ENCODE measurements at places on chromosomes 16 and 17. TPM values are rescaled to one million over a fixed set of nuclear protein-coding genes. Genes with fewer than 3 reads are reported as not detected.

- H3K4me3 ChIP-seq, result peak overlapping the region; percentile 88
- no peak for DNase-seq
- H3K27ac ChIP-seq, result peak overlapping the region; percentile 58
- H3K27me3 ChIP-seq, result no peaks in the 10 kb centered on the region
- peaks cover 24% of the 10 kb centered on the region for H3K36me3 ChIP-seq
These were observed 570 bp upstream of the NME3 start for GRCh38 chr16:1771864-1772361.

DNA sequence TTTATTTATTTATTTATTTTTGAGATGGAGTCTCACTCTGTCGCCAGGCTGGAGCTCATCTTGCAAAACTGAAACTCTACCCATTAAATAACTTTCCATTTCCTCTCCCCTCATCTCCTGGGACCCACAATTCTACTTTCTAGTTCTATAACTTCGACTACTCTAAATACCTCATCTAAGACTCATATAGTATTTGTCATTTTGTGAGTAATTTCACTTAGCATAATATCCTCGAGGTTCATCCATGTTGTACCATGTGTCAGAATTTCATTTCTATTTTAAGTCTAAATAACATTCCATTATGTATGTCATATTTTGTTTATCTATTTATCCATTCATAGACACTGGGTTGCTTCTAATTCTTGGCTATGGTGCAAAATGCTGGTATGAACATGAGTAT lies 5.1 kb upstream of the NT5M start:
- H3K27me3 ChIP-seq, result no peaks in the 10 kb centered on the region
- H3K36me3 ChIP-seq, result no peaks in the 10 kb centered on the region
- no peak for DNase-seq
- peak overlapping the region; percentile 24 for H3K27ac ChIP-seq
- H3K4me3 ChIP-seq, result no peak overlapping the region

DNA sequence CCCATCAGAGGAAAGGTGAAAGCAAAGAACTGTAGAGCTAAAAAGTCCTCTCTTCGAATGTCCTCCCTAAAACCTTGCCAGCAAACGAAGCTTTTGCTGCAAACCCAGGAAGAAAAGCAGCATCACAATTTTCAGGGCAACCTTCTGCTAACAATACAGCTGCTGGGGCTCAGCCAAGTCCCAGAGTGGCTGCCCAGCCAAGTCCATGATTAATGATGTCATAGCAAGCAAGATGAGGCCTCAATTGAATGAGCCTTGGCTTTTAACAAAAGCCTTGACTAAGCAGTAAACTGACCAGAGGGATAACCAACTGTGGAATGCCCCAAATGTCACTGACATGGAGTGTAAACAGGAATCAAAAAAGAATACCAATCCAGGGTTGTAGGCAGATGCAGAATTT lies 342.7 kb downstream of the PMP22 start:
- no peaks in the 10 kb centered on the region for H3K36me3 ChIP-seq
- H3K4me3 ChIP-seq, result no peak overlapping the region
- H3K27ac ChIP-seq, result no peak overlapping the region
- no peak for DNase-seq

DNA sequence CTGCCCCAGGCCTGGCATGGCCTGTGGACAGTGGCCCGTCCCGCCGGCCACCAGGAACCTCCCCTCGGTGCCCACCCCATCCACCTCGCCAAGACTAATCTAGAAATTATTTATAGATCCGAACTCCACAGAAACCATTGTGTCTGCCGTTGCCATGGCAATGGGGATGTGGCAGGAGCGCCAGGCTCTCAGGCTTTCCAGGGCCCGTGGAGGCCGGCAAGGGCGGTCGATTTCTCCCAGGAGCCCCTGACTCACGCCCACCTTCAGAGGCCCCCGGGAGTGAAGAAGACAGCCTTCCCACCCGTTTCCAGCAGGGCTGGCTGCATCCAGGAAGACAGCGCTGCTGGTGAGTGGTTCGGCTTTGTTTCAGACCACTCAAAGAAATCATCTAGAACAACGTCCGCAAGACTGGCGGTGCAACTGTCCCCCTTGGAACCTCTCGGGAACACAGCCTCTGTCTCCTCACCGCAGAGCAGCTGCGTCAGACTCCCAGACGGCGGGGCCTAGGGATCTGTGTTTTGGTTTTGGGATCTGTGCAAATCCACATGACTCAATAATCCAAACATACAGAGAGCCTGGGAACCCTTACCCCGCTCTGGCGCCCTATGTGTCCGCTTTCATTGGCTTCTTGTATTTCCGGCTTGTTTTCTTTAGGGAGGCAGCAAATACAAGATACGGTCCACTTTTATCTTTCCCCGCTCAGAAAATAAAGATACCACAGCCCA lies 48.5 kb upstream of the ZCCHC14 start:
- peak overlapping the region; percentile 83 for H3K27ac ChIP-seq
- H3K4me1 ChIP-seq, result peaks cover 36% of the 10 kb centered on the region
- H3K36me3 ChIP-seq, result no peaks in the 10 kb centered on the region
- peak; percentile 95 for DNase-seq
- peaks cover 15% of the 10 kb centered on the region for H3K27me3 ChIP-seq

DNA sequence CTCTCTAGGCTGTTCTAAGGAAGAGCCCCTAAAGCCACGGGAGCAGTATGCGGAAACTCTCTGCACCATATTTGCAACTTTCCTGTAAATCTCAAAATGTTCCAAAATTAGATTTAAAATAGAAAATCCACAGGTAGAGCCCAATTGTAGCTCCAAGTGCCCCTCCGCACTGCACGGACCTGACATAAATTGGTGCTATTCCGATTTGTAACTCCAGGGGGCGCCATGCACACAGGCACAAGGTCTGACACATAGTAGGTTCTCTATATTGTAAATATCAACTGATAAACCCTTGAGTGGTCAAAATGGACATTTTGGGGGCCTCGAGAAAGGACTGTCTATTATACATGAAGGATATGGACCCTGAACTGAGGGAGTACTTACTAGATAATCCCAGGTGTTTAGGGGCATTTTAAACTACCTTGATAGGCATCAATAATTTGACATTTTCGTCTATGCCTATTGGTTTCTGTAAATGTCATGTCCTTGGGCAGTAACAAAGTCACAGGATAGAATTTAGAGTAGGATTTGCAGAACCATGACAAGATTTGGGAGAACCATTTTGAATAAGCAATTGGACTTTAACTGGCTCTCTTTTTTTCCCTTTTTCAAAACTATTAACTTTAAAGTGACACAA lies 36.6 kb upstream of the TMEM132E start:
- H3K27ac ChIP-seq, result no peak overlapping the region
- no peak for DNase-seq
- no peak overlapping the region for H3K4me3 ChIP-seq
- H3K27me3 ChIP-seq, result peaks cover 3% of the 10 kb centered on the region
- no peaks in the 10 kb centered on the region for H3K4me1 ChIP-seq

- peaks cover 5% of the 10 kb centered on the region for H3K4me1 ChIP-seq
- peak; percentile 65 for DNase-seq
- no peak overlapping the region for H3K27ac ChIP-seq
- no peaks in the 10 kb centered on the region for H3K36me3 ChIP-seq
- no peak overlapping the region for H3K4me3 ChIP-seq
These were observed 136.9 kb downstream of the BANP start for GRCh38 chr16:88088161-88088581.

DNA sequence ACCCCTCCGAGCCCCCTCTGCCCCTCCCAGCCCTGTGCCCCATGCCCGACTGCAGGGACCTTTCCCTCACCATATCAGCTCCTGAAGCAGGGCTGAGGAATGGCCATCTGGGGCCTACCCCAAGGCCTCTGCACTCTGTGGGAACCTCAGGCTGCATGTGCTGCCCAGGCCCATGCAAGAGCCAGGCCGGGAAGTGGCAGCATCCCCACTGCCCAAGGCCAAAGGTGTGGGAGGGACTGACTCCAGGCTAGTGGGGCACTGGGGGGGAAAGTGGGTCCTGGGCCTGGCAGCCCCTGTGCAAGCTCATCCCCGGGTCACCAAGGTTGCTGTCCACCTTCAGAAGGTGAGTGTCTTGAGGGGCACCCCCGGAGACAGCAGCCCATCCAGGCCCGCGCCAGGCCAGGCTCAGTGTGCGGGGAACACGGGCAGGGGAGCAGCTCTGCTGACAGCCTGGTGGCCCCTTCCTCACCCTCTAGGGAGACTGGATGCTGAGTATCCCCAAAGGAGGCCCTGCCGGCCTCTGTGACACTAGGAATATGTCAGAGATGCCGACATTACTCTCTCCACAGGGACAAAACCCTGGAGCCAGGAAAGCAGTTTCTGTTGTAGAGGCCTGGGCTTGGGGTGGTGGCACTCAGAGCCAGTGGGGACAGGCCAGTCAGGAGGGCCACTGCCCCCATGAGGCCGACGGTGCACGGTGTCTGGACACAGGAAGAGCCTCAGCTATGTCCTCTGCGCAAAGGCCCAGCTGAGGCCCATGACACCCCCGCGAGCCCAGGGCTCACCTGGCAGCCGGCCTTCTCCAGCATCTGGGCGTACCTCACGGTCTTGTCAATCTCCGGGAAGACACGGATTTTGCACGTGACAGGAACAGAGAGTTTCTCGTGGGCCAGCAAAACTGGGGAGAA lies 3.3 kb downstream of the DUS1L start:
- DNase-seq, result peak; percentile 83
- no peak overlapping the region for H3K4me3 ChIP-seq
- H3K27me3 ChIP-seq, result no peaks in the 10 kb centered on the region
- H3K36me3 ChIP-seq, result peaks cover 42% of the 10 kb centered on the region

GRCh38 chr16:27253526-27253930 lies 15.0 kb downstream of the NSMCE1 start:
- H3K36me3 ChIP-seq, result peaks cover 23% of the 10 kb centered on the region
- H3K4me1 ChIP-seq, result peaks cover 30% of the 10 kb centered on the region
- H3K4me3 ChIP-seq, result no peak overlapping the region
- peak; percentile 81 for DNase-seq
- no peaks in the 10 kb centered on the region for H3K27me3 ChIP-seq
- H3K27ac ChIP-seq, result peak overlapping the region; percentile 86

JPT2 gene
- total RNA-seq, result 22.8 TPM

KRTAP1-1 gene
- 2.4 TPM for total RNA-seq

CAMKK1 gene
- 9.1 TPM for total RNA-seq
